ENCODE measurements at places on chromosomes 1 and 21.

- no peak for DNase-seq
Observed at GRCh38 chr1:109454497-109455133, 11.7 kb upstream of the SYPL2 start.

DNA sequence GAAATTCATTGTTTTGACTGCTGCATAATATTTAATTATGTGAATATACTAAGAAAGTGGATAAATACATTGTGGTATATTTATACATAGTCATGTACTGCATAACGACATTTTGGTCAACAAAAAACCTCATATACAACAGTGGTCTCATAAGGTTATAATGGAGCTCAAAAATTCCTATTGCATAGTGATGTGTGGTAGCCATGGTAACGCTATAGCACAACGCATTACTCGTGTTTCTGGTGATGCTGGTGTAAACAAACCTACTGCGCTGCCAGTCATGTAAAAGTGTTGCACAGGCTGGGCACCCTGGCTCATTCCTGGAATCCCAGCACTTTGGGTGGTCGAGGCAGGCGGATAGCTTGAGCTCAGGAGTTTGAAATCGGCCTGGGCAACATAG lies 52.6 kb upstream of the NHLH2 start:
- no peak for DNase-seq

GRCh38 chr1:172122381-172122780 lies 281.1 kb downstream of the DNM3 start:
- no peak for DNase-seq

DNA sequence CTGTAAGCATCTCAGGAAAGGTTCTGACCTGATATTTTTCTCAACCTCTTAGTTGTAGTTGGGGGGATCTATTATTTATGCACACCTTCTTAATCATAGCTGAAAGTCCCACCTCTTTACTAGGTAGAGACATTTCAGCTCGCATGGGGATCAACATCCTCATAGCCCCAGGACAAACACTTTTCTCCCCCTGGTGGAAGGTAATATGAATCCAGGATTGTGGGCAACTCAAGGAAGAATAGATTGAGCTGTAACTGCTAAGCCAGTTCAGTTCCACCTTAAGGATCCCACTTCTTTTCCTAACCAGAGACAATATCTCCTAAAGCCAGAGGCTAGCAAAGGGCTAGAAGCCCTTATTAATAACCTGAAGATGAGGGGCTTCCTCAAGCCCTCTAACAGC lies 25.4 kb upstream of the SMYD3 start:
- DNase-seq, result no peak

GRCh38 chr1:226574591-226575435 lies 26.2 kb downstream of the STUM start:
- DNase-seq, result no peak

- DNase-seq, result no peak
Observed at GRCh38 chr1:29804181-29804899, 568.0 kb downstream of the PTPRU start.

- DNase-seq, result no peak
Observed at GRCh38 chr1:160169553-160170399, 18.4 kb downstream of the ATP1A4 start.

- DNase-seq, result no peak
Observed at GRCh38 chr1:36590771-36591170, 108.1 kb upstream of the CSF3R start.

- DNase-seq, result no peak
Observed at GRCh38 chr1:230916587-230917283, 48.4 kb upstream of the C1orf198 start.

DNA sequence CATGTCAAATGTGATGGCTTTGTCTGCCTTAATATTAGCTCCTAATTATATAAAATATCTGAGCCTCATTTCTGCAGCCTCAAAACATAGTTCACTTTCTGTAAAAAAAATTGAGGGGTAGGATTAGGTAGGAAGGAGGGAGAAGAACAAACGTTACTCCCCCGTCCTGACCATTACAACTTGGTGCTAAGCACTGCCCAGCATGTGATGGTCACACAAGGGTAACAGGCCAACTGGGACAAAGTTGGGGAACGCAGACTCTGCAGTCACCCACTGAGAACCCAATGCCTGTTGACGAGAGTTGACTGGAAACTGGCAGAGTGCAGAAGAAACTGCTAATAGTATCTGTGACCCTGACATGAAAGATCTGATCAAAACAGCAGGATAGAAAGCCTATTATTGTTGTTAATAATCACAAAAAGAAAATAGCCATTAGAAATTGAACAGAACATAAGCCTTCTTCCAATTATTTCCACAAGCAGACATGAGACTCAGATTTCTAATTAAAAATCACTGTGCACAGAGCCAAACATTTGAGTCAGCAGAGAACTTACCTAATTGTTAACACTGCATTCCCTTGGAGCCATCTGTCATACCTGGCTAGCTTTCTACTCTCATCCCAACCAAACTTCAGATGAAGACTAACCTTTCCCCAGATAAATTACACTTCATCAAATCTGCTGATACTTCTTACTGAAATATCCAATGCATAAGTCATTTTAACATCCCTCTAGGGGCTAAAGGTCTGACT lies 5.5 kb downstream of the SORT1 start:
- DNase-seq, result no peak

DNA sequence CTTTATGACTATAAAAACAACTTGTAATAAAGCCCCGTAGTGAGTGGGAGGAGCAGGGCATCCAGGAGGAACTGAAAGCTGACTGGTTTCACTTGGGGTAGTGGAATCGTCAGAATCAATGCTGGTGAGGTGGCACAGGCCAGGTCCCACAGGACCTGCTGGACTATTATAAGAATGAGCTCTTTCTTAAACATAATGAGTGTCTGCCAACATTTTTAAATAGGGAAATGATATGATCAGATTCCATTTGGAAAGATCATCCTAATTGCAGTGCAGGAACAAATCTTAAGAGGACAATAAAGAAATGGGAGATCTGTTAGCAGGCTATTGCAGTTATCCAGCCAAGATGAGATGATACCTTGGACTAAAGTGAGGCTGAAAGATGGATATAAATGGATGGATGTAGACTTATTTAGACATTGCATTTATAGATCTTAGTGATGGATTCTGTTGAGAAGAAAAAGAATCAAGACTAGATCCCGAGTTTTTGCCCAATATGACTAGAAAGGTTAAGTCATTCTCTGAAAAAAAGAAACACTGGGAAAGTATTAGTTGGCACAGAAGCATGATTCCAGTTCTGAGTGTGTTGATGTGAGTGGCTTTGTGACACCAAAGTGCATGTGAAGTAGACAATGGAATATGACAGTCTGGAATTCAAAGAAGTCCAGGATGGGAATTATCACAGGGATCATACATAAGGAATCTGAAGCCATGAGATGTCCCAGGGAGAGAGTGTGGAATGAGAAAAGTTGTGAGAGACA lies 153.3 kb upstream of the SGIP1 start:
- no peak for DNase-seq
